ENCODE measurements at places on chromosomes 7 and 10.

DNA sequence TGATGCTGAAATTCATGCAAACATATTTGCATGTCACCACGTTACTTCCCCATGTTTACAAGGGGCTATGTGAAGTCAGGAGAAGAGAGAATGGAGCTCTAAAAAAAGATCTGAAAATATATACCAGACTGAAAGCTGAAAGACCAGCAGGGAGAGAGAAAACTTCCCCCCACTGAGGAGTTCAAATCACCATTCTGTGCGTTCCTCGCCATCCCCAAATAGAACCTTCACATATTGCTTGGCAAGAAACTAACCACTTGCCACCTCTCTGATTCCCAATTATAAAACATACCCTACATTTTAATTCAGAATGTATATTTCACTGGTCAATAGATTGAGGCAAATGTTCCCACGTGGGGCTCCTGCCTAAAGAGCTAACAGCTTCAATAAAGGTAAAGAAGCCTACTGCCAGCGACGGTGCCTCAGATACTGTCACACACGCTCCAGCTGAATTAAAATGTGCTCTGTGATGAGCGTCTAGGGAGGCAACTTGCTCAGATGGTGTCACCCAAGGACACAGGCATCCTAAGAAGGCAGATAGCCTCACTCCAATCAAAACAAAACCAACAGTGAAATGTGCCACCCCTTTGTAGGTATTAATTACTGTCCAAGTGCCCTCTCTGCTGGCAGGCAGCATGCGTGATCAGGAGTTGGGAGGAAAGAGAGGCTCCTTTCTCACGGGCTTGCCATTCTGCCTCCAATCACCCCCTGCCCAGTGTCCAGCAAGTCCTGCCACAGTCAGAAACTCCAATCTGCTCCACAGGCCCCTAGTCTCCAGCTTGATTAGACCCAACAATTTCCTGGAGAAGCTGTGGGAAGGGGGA is 298.2 kb downstream of the GRID1 start:
- DNase-seq, result no peak

DNA sequence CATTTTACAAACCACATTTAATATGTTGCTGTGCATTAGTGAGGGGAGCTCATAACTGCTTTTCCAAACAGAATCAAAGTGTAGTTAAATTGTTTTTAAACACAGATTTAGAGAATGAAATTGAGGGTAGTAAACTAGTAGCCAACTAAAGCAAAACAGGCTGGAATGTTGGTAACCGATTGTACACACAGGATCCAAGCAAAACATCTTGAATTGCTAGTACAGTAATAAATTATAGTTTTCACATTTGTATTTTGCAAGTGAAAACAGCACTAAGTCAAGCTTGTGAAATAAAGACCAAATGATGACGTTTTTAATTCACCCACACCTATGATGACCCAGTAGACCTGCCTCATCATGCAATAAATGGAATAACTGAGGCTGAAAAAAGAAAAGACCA is 198.3 kb downstream of the HDAC9 start:
- DNase-seq, result no peak

GRCh38 chr7:136900005-136900404 is 31.6 kb downstream of the CHRM2 start:
- no peak for DNase-seq

- DNase-seq, result no peak
These were observed 449 bp downstream of the NUDT5 start for GRCh38 chr10:12195281-12195602.

DNA sequence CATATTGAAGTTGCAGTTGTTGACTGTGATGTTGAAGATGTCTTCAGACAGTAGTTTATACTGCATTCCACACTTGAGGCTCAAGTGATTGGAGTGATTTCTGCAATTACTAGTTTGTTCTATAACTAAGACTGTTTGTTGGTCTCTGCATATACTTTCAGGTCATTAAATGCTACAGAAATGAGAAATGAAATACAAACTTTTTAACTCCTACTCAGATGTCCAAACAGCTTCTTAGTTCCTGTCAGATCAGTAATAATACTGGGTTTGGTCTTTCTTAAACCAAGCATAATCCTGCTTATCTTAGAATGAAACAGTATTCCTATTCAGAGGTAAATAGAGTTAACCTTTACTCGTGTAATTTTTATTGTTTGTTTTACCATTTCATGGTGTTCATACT is 115.9 kb downstream of the CCNY start:
- DNase-seq, result no peak

GRCh38 chr10:50937230-50937907 is 51.9 kb upstream of the A1CF start:
- DNase-seq, result no peak
